ENCODE measurements at places on chromosomes 7 and 10. TPM values are rescaled to one million over a fixed set of nuclear protein-coding genes. Genes with fewer than 3 reads are reported as not detected.

GRCh38 chr10:114308531-114309363 lies 69.7 kb downstream of the VWA2 start:
- no peak for DNase-seq

The ENKUR gene
- total RNA-seq, result 0.21 TPM

The FAM25G gene
- total RNA-seq, result not detected

GRCh38 chr7:154195266-154195665 lies 143.1 kb downstream of the DPP6 start:
- no peak for DNase-seq

The DENND2A gene
- total RNA-seq, result not detected

GRCh38 chr7:80686576-80686975 lies 48.1 kb downstream of the CD36 start:
- DNase-seq, result no peak

DNA sequence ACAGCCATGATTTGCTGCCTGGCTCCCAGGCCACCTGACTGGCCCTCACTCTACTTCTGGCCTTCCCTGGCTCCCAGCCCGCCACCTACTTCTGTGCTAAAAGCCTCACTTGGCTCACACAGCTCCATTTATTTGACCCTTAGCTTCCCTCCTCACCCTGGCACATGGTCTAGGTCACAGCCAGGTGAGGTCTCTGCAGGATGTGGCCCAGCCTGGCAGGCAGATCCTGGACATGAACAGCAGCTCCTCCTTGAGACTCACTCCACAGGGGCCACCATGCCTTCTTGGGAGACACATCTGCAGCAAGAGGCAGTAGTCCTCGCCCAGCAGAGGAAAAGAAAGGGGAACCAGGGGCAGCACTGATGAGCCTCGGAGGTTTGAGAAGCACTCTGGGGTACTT lies 64.6 kb downstream of the GRID1 start:
- no peak for DNase-seq

The PIK3CG gene
- not detected for total RNA-seq

- no peak for DNase-seq
Measured at GRCh38 chr7:81957517-81957916, 187.7 kb upstream of the HGF start.

The FFAR4 gene
- not detected for total RNA-seq

The KLF14 gene
- not detected for total RNA-seq

- DNase-seq, result no peak
Measured at GRCh38 chr7:120023494-120024167, 249.3 kb upstream of the KCND2 start.

DNA sequence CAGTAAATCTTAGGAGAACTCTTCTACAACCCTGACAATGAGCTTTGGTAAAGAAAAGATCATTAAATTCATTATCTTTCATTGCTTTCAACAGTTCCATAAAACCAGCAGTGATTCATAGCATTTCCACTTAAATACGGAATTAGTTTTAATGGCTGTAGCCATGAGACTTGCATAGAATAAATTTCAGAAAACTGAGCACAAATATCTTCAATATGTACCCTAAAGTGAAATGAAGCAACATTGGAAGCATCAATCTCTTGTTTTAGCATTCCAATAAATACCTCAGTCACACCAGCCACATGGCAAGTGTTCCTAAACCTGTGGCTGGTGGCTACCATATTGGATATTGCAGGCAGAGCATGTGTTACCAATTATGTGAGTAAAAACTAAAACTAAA lies 3.6 kb upstream of the RARRES2 start:
- DNase-seq, result no peak

- DNase-seq, result no peak
Measured at GRCh38 chr10:48224296-48224695, 50.2 kb downstream of the FRMPD2 start.

- DNase-seq, result no peak
Measured at GRCh38 chr7:2936301-2936700, 92.2 kb upstream of the GNA12 start.

GRCh38 chr7:126495001-126495400 lies 757.7 kb downstream of the GRM8 start:
- DNase-seq, result no peak

The C7orf33 gene
- total RNA-seq, result not detected

DNA sequence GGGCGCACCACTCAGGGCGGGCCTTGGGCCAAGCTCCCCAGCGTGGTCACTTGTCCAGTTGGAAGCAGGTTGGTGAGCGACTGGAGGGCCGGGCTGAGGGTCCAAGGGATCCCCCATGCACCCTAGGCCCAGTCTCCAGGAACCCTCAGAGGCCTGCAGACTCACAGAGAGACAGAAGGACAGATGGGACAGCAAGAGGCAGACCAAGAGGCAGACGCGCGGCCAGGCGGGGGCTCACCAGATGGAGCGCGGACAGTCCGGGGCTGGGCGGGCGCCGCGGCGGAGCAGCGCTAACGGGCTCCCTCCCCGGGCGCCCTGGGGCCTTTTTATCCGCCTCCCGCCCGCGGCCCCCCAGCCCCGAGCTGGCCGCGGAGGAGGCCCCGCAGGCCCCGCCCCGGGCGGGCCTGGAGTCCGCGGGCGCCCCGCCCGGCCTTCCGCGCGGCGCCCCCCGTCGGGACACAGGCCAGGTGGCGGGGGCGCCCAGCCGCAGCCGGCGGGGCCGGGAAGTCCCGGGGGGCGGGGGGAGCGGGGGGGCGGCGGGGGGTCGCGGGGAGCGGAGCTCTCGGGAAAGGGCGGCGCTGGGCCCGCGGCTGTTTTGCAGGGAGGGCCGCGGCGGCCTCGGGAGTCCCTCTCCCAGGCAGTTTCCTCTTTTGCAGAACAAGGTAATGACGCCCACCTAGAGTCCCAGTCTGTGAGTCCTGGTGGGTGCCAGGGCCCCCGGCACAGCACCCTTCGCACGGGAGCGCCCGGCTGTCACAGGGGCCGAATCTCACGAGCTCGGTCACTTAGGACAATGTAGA lies at the start of gene LOXL4:
Gene LOXL4, minus strand, starts transcription at position 301 of the 800 bp plus-strand sequence. CDS start 5,175 bp downstream, outside the sequence.
- DNase-seq, result no peak

GRCh38 chr10:70576803-70577517 lies 25.6 kb downstream of the PRF1 start:
- no peak for DNase-seq

- no peak for DNase-seq
Measured at GRCh38 chr10:24561453-24561852, 162.2 kb downstream of the ARHGAP21 start.

- no peak for DNase-seq
Measured at GRCh38 chr7:20918156-20918555, 131.5 kb upstream of the SP8 start.

DNA sequence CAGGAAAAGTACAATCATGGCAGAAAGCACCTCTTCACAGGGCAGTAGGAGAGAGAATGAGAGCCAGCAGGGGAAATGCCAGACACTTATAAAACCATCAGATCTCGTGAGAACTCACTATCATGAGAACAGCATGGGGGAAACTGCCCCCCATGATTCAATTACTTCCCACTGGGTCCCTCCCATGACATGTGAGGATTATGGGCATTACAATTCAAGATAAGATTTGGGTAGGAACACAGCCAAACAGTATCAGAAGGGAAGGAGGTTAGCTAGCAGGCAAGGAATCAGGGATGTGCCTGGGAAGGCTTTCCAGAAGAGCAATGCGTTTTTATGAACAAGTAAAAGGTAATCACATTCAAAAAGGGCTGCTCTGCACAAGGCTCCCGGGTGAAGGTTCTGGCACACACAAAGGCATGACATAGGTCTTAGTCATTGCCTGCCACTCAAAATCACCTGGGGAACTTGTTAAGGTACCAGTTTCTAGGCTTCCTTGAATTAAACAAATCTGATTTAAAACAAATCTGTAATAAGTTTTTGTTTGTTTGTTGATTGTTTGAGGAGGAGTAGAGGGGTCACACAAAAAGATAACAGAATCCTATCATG lies 40.9 kb downstream of the BMPER start:
- no peak for DNase-seq

- DNase-seq, result no peak
Measured at GRCh38 chr10:78266741-78267469, 233.2 kb downstream of the RPS24 start.

DNA sequence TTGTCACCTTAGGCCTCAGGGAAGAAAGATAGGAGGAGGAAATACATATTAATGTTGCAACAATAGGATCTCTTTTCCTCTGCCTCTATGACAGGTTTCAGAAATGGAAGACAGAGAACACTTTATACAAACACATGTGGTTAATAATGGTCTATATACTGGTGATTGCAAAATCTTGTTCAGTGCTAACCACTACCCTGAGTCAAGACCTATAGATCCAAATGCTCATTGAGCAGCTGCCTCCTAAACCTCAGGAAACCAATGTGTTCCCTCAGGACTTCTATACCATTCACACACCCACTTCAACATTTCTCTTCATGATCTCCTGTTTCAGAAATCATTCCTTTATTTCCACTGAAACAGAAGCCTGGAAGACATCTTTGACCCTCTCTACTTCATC lies 32.5 kb upstream of the VWDE start:
- DNase-seq, result no peak

The NPTX2 gene
- not detected for total RNA-seq

DNA sequence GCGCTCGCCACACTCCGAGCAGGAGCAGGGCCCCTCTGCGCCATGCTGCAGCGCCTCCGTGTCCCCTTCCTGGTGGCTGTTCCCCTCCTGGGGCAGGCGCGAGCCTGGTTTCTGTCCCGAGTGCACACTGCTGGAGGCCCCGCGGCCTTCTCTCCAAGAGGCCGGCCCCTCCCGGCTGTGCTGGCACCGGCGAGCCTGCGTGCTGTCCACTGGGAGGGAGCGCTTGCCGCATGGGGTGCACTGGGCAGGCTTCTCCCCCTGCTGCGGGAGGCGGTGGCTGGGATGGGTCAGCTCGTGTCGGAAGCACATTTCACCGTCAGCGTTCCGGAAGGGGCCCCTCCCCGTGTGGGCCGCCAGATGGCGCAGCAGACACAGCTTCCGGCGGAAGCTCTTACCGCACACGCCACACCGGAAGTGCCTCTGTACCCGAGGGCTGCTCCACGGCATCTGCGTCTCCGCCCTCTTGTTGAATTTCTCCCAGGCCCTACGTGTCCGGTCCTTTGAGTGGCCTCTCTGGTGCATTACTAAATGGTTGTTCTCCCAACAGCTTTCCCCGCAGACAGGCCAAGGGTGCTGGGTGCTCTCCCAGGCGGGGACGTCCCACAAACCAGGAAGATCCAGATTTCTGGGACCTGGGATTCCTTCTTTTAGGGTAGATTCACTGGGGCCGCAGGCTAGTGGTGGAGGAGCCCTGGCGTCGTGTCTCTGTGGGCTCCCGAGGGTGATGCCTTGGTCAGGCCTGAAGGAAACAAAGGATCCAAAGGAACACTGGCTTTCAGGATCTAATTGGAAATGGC lies 18.7 kb downstream of the ZNF786 start:
- no peak for DNase-seq

DNA sequence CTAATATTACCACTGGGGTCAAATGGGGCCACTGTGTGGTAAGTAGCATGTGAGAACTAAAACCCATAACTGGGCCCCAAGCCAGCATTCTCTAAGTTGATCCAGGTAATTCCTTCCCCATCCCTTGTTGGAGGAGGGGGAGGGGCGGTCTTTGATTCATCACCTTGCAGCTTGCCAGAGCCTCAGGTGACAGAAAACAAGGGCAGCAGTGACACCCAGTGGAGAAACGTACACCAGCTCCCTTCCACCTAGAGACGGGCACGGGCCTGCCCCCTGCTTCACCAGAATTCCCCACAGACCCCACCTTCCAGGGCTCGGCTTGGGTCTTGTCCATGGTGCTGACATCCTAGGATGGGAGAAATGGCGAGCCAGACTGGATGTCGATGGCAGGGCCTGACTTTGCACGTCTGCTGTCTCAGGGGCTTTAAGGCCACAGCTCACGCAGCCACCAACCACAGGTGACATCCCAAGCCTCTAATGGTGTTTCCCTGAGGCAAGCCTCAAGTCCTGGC lies 102.0 kb downstream of the STRA8 start:
- peak; percentile 80 for DNase-seq

- no peak for DNase-seq
Measured at GRCh38 chr10:34538281-34538829, 276.7 kb downstream of the PARD3 start.

The ZNF239 gene
- total RNA-seq, result not detected

DNA sequence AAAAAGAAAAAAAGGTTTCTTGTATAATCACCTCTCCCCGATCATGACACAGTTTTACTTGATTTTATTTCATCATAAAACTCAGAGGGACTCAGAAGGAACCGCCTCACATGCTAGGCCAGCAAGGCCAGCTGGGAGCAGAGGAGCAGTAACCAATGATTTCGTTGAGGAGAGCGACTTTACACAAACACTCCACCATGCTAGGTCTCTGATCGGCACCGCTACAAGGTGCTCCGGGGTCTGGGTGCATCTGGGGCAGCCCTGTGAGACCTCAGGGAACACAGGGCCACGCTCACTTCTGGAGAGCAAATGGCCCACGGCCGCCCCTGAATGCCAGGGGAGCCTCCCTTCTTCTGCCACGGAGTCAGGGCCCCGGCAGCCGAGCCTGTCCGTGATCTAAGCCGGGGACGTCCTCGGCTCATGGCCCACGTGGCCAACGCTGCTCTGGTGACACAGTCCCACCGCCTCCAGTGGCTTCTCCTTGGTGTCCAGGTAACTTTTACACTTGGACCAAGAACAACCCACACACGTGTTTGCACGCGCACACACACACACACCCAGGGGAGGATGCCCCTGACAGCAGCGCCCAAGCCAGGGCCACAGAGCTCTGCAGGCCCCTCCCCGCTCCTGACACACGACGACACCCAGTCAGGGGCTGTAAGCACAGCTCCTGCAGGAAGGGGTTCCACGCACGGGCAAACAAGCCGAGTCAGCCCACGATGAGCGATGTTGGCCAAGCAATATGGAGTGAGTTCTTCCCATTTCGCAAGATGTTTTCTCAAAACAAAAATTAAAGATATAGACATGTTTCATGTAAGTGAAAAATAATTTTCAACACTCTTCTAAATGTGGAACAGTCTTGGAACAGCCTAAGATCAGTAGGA lies 332.3 kb downstream of the DNAJB6 start:
- DNase-seq, result no peak

The ABCA13 gene
- not detected for total RNA-seq

GRCh38 chr10:74049955-74050354 lies 52.0 kb downstream of the VCL start:
- DNase-seq, result no peak

GRCh38 chr7:104480529-104480928 lies 152.1 kb downstream of the LHFPL3 start:
- DNase-seq, result no peak

Measured in HepG2 (cell line).